ENCODE measurements at places on chromosomes 7 and 10.

DNA sequence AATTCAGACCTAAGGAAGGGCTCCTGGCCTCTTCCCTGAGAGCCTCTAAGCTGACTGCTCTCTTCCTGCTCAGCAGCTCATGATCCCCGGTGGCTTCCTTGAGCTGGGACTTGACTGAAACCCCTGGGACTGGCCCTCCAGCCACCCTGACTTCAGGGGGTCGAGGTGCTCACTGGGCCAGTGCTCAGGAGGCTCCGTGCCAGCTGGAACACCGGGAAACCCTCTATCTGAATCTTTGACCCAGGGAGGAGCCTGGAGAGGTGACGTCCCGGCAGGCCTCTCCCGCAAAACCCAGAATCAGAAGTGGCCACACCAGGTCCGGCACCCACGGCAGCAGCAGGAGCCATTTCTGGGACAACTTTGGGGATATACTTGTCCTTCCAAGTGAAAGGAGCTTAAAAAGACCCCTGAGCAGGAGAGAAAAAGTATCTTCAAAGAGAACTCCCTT lies 110.7 kb downstream of the WDR37 start:
- DNase-seq: no peak

DNA sequence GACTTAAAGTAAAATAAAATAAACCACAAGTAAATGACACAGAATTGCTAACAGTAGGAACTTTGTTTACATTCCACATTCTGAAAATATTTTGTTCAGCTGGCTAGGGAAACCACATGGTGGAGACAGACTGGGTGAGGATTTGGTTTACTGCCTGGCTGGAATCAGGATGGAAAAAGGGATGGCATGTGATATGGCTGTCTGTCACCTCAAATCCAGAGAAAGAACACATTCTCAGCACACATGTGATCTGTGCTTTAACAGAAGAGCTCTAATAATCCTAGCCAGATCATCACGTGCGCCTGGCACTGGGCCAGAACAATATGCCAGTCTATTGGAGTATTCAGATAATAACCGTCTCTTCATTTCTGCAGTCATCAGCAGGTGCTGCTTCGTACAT lies 90.9 kb upstream of the PIP4K2A start:
- DNase-seq: no peak

DNA sequence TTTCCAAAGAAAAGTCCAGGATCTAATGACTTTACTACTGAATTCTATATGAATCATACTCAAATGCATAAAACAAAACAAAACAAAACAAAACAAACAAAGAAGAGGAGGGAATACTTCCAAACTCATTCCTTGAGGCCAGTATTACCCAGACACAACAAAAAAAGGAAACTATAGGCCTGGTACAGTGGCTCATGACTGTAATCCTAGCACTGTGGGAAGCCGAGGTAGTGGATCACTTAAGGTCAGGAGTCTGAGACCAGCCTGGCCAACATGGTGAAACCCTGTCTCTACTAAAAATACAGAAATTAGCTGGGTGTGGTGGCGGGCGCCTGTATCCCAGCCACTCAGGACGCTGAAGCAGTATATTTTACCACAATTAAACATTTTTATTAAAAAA lies 114.6 kb downstream of the NRBF2 start:
- DNase-seq: no peak

DNA sequence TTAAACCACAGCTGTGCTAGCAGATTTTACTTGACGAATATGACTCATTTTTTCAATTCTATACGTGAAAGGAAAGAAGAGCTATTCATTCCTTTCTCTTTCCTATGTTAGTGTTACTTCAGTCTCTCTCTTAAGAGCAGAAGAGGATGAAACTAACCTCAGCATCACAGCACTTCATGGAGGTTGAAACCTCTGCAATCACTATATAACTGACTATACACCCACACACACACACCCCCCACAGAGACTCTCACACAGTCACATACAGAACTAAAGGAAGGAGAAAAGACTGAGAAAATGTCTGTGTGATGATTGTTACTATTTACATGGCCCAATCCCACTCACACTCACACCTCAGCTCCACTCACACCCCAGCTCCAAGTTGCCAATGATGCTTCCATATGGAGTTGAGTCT lies 104.2 kb downstream of the KIF20B start:
- no peak for DNase-seq

GRCh38 chr10:95756041-95756761 lies at the start of gene ENTPD1:
ENTPD1 (plus strand) TSS chr10:95756163; CDS start chr10:95756240, 77 bp downstream.
- DNase-seq: no peak

DNA sequence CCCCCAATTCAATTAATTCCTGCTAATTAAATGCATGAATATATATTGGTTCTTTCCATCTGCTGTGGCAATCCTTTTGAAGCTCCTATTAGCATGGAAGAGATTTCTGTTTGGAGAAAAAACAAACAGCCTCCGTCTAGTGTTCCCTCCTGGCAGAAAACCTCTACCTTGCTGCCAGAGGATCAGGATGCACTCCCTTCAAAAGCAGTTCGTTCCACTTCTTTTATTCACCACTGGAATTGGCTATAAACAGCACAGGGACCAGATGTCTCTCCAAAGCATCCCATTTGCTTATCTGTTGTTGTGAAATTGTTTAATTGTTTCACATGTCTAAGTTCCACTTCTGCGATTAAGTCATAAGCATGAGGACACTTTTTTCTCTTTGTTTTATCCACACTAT lies 77.8 kb upstream of the PTN start:
- no peak for DNase-seq

GRCh38 chr10:21720090-21720489 lies 186.1 kb downstream of the MLLT10 start:
- DNase-seq: no peak

GRCh38 chr10:46030091-46030937 lies at the start of gene NCOA4:
NCOA4 (minus strand) TSS chr10:46030623; CDS start chr10:46016680, 13,943 bp downstream.
- DNase-seq: peak; percentile 97

DNA sequence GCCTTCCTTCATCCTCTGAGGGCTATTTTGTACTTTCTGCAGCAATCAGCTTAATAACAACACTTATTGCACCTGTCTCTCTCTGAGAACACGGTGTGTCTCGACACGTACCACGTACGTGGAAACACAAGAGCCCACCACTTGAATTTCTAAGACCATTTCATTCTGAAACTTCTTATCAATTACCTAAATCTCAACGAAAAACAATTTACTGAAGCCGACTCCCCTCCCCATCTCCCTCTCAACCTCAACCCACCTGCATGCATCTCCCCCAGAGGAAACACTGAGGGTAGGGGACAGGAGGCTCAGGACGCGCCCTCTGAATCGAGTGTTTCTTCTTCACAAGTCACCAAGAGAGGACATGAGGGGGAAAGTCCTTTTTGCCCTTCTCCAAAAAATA lies 278.6 kb downstream of the USP6NL start:
- DNase-seq: no peak
